ENCODE measurements at places on chromosomes 7 and 10. TPM values are rescaled to one million over a fixed set of nuclear protein-coding genes. Genes with fewer than 3 reads are reported as not detected.

CTAGE15 gene
- total RNA-seq, result 3.9 TPM

MAD1L1 gene
- total RNA-seq, result 29.4 TPM

PCDH15 gene
- total RNA-seq, result not detected

MRLN gene
- not detected for total RNA-seq

ZNF775 gene
- total RNA-seq, result 4.4 TPM

CRPPA gene
- 1.6 TPM for total RNA-seq

HOXA11 gene
- total RNA-seq, result not detected

MALSU1 gene
- 32.1 TPM for total RNA-seq

XRCC2 gene
- total RNA-seq, result 1.5 TPM

INPP5F gene
- total RNA-seq, result 58.9 TPM

AMPH gene
- not detected for total RNA-seq

PNLIPRP3 gene
- total RNA-seq, result not detected

ANKRD30A gene
- total RNA-seq, result not detected

OR2A7 gene
- total RNA-seq, result 7.1 TPM

OR13A1 gene
- not detected for total RNA-seq

MYOZ1 gene
- 0.79 TPM for total RNA-seq

ZNF736 gene
- total RNA-seq, result 14.9 TPM

VPS37D gene
- total RNA-seq, result 2.7 TPM

RNF133 gene
- 23.9 TPM for total RNA-seq

NODAL gene
- total RNA-seq, result not detected

AKR1C4 gene
- total RNA-seq, result not detected

IKZF1 gene
- not detected for total RNA-seq

GNG11 gene
- under 0.01 TPM for total RNA-seq

RPEL1 gene
- not detected for total RNA-seq

ZMIZ1 gene
- 13.3 TPM for total RNA-seq

PLXDC2 gene
- total RNA-seq, result 19.6 TPM

BLOC1S2 gene
- 52.2 TPM for total RNA-seq

ZNF804B gene
- not detected for total RNA-seq

SLC35G1 gene
- total RNA-seq, result 2.0 TPM

TRIM74 gene
- total RNA-seq, result not detected

ECHDC3 gene
- 5.2 TPM for total RNA-seq

SORBS1 gene
- total RNA-seq, result 1.6 TPM

CLDN3 gene
- total RNA-seq, result not detected

DYNC1I1 gene
- 1.6 TPM for total RNA-seq

ACBD7 gene
- total RNA-seq, result 0.98 TPM

FAM25C gene
- 20.6 TPM for total RNA-seq

TSPAN13 gene
- total RNA-seq, result 44.4 TPM

ZNF365 gene
- total RNA-seq, result not detected

C10orf105 gene
- total RNA-seq, result not detected

FAM53B gene
- total RNA-seq, result 77.0 TPM

AGAP5 gene
- 4.9 TPM for total RNA-seq

PRPS1L1 gene
- total RNA-seq, result not detected

TRIL gene
- 0.33 TPM for total RNA-seq

NKX6-2 gene
- not detected for total RNA-seq

NPC1L1 gene
- total RNA-seq, result not detected

CDNF gene
- total RNA-seq, result 2.0 TPM

ASZ1 gene
- total RNA-seq, result not detected

HOXA5 gene
- not detected for total RNA-seq

STEAP1B gene
- not detected for total RNA-seq

CRHR2 gene
- not detected for total RNA-seq

All from placental epithelial cell (primary cell).